ENCODE measurements at places on chromosomes 1 and 21. TPM values are rescaled to one million over a fixed set of nuclear protein-coding genes. Genes with fewer than 3 reads are reported as not detected.

- no peak for DNase-seq
These were observed 3.6 kb upstream of the NFIA start for GRCh38 chr1:61078618-61079295.

DNA sequence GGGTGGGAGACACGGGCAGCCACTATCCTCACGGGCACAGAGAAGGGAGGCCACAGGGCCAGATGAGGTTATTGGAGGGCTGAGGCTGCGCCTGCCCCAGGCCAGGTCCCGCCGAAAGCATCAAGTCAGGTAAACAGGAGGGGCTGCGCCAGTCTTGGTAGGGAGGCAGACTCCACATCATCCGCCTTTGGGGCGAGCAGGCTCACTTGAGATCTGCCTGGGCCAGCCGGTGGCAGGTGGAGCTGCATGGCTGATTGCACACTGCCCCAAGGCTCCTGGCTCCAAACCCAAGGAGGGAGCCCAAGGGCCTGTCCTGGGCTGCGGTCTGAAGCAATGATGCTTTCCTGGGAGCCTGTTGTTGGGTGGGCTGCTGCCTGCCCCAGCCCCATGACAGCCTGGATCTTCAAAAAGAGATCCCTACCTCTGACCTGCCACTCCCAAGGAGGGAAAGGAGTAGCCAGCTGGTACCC, 4.6 kb downstream of the SMIM1 start:
- no peak for DNase-seq

GRCh38 chr21:14866859-14867765, 197.7 kb downstream of the NRIP1 start:
- no peak for DNase-seq

Gene LYST
- 63.3 TPM for total RNA-seq

DNA sequence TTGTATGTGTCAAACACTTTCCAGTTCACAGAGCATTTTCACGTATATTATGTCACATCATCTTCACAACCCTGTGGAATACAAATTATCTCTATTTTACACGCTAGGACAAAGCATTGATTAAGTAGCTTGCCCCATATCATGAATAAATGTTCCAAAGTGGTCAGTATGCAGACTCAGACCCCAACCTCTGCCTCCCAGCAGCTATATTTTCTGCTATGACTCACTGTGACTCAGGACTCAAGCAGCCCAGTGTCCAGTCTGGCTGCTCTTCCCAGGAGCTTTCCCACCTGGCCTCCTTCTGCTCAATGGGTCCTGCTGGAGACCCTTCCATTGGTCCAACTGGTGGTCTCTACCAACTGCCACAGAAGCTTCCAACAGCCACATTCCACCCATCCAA, 56.0 kb upstream of the RAP1A start:
- no peak for DNase-seq

Gene TNFSF4
- 4.0 TPM for total RNA-seq

Gene MOV10
- 29.2 TPM for total RNA-seq
